Stimulated activated CD8-positive, alpha-beta memory T cell treated with anti-CD3 and anti-CD28 coated beads, Interleukin-7, amount 100 ng/mL, for 1 hour (primary cell): ENCODE measurements at places on chromosomes 5 and 9.

DNA sequence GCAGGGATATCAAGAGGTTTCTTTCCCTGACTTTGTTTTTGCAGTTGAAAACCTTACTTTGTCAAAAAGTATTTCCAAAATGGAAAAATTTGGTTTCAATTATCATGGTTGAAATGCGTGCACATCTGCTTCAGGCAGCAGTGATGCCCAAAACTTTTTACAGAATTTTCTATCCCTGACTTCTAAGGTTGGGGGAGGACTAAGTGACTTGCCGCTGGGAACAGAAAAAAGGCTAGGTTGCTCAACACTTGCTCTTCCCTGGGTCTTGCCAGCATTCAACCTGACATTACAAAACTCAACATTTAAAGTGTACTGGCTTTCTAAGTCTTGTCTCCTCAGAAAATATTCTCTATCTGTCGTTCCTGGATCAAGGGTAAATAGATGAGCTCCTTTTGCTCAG, 4.7 kb downstream of the KLHL3 start:
- DNase-seq = no peak

DNA sequence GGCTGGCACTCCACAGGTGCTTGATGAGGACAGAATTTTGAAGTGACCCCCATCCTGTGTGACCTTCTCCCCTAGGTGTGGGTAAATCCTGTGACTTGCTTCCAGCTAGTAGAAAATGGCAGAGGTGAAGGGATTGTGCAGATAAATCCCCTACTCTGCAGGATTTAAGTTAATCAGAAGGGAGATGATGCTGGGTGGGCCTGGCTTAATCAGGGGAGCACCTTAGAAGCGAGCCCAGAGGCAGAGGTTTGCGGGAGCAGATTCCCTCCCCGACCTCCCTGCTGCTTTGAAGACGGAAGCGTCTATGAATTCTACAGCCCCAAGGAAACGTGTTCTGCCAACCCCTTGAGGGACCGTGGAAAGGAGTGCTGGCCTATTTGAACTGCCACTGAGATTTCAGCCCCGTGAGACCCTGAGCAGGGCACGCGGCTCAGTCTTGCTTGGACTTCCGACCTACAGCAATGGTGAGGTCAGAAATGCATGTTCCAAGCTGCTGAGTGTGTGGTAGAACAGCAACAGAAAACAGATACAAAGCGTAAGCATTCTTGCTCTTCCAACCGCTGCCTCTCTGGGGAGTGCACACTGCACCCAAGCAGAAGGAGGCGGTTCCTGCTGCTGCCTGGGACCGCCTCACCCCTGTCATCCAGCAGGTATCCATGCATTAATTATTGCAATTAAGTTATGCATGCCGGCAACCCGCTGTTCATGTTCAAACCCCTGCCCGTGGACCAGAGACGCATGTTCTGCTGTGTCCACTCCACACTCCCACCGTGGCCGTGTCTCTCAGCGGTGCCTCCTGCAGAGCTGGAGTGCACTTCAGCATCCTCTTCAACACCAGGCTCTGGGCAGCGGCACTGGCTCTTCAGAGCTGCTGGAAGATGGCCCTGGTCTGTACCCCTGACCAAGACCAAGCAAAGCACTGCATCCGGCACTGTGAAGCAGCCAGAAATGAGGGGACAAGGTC, 54.6 kb upstream of the RXRA start:
- no peak for DNase-seq

- DNase-seq = no peak
These were observed 577.2 kb downstream of the MTRR start for GRCh38 chr5:8446179-8446578.

GRCh38 chr5:100446879-100447430, 88.2 kb upstream of the FAM174A start:
- DNase-seq = no peak

GRCh38 chr5:111379391-111379816, 132.9 kb downstream of the STARD4 start:
- DNase-seq = no peak

- no peak for DNase-seq
These were observed 95.8 kb downstream of the LMNB1 start for GRCh38 chr5:126872561-126873354.

DNA sequence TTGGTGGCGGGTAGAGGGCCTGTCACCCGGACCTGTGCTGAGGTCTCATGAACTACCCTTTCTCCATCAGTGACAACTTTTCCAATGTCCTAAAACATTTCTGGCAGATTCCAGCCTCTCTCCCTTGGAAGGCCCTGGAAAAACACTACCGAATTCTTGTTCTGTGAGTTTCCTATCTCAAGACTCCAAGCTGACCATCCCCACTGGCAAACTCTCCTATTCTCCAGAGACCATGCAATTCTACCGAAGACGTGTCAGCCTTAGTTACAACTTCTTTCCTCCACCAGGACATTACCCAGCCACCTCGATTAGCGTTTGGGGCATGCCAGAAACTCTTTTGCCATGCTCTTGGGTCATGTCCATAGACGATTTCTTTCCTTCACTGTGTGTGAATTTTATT, 26.8 kb upstream of the GABRP start:
- no peak for DNase-seq
